ENCODE measurements at places on chromosomes 7 and 10.

GRCh38 chr10:122290833-122291532 is 19.9 kb downstream of the BTBD16 start:
- DNase-seq: no peak

DNA sequence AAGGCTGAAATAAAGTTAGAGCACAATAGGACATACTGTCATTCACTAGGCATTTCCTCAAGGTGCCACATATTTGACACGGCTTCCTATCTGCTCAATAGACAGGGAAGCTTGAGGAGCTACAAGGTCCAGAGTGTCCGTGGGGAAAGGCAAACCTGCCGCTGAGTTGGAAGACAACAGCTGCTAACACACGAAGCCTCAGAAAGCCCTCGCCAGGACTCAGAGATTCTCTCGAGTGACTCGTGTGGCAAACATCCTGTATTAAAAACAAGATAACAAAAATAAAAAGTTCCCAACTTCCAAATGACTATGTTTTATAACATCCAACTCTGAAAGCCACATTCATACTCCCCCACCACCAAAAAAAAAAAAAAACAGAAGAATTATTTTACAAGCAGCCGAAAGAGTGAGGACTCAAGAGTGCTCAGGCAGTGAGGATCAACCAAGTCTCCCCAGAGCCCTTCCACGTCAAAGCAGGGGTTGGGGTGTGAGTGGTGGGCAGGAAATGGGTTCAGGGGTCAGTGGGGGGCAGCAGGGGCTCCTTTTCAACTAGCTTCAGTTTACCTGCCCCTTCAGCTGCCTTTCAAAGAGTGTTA is 67.6 kb downstream of the STK17A start:
- DNase-seq: no peak

- no peak for DNase-seq
Observed at GRCh38 chr10:132175408-132175807, 11.3 kb upstream of the DPYSL4 start.

DNA sequence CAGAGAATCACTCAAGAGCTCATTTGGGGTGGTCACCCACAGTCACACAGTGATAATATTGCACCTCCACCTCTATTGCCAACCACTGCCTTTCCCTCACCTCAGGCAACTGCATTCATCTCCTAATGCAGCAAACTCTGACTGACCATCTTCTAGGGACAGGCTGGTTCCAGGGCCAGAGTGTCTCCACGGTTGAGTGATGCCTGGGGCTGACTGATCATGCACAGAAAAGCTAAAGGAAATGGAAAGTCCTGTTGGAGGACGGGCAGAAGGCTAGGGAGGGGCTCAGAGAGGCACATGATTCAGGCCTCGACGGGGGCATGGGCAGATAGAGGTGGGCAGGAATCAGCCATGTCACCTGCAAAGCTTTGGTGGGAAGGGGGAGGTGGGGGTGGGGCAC is 127.1 kb upstream of the TNS3 start:
- DNase-seq: no peak

- DNase-seq: no peak
Observed at GRCh38 chr10:13648425-13648824, 61.7 kb downstream of the PRPF18 start.

- no peak for DNase-seq
Observed at GRCh38 chr10:4008676-4009382, 223.8 kb upstream of the KLF6 start.

DNA sequence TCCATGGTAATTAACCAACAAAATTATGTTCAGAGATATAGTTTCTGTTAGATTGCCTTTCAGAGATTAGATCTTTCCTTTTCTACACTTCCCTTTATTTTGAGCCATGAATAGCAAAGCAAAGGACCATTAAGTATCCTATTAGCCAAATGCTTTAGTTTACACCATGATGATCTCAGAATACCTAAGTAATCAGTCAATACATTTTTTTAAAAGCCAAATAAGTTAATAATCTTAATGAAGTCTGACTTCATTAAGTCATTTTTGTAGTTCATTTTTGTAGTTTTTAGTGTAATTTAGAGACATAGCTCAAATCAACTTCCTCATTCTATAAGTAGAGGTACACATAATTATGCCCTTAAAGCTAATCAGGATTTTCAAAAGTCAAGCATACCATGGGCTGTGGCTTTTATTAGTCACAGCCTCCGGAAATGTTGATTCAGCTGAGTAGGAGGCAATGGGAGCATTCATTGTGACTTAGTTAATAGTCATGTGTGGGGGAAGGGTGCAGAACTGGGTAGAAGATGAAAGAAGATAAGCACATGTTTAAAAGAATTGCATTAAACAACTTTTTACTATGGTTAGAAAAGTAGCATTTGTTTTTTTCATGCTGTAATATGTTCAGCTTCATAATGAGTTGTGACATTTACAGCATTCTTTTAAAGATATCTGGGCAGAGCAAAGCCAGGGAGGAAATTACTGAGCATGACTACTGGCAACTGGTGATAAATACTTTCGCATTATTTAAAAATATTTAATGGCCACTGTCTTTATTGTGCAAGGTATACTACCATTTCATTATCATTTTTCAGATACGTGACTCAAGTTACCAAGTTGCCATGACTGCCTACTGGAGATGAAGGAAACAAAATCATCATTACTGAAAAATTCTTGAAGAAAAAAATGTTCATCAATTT is 57.3 kb upstream of the CCDC71L start:
- no peak for DNase-seq

- no peak for DNase-seq
Observed at GRCh38 chr10:114593240-114593792, 64.8 kb downstream of the ABLIM1 start.

DNA sequence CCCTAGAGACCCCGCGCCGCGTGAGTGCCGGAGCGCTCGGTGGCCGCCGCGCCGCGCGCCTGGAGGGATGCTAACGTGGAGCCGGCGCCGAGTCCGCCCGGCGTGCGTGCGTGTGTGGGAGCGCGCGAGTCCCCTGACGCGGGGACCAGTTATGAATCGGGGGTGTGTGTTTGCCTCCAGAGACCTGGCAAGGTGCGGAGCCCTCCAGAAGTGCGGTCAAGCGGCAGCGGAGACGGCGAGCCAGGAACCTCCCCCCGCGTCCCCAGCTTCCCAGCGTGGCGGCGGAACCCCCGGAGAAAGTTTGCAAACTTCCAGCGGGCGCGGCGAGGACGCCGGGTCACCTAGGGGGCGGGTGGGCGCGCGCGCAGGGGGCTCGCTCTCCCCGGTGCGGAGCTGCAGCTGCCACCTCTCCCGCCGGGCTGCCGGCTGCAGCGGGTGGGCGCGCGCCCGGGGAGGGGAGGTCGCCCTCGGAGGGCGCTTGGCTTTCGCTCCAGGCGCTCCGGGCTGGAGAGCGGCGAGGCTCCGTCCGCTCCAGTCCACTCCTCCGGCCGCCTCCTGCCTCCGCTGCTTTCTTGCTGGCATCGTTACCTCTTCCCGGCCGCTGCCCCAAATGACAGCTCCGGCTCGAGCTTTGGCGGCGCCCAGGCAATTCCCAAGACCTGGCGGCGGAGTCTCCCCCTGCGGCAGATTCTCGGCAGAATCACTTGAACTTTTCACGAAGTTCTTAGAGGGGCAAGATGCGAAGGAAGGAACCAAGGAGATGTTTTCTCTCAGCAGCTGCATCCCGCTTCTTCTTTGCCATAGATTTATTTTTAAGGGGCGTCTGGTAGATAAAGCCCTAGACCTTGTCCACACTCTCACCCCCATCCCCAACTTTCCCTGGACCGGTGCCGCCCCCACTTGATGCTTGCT is 2.3 kb upstream of the CREB5 start:
- no peak for DNase-seq

GRCh38 chr7:132386201-132386681 is 190.0 kb downstream of the PLXNA4 start:
- DNase-seq: no peak

DNA sequence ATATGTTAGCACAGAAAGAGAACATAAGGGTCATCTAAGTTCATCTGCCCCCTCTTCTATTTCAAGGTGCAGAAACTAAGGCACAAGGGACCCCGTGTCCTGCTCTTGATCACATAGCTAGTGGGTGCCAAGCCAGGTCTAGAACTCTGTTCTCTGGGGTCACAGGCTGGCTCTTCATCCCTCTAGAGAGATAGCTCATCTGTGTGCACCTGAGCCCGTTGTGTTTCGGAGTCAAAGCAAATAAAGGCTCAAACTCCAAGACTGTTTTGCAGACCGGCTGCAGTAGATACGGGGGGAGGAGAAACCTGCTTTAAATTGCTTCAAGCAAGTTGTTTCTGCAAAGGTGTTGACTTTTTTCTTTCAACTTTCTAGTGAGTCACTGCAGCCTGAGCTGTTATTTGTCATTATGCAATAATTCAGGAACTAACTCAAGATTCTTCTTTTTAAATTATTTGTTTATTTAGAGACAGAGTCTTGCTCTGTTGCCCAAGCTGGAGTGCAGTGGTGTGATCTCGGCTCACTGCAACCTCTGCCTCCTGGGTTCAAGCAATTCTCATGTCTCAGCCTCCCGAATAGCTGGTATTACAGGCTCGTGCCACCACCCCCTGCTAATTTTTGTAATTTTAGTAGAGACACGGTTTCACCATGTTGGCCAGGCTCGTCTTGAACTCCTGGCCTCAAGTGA is 6.5 kb downstream of the BLVRA start:
- DNase-seq: no peak

DNA sequence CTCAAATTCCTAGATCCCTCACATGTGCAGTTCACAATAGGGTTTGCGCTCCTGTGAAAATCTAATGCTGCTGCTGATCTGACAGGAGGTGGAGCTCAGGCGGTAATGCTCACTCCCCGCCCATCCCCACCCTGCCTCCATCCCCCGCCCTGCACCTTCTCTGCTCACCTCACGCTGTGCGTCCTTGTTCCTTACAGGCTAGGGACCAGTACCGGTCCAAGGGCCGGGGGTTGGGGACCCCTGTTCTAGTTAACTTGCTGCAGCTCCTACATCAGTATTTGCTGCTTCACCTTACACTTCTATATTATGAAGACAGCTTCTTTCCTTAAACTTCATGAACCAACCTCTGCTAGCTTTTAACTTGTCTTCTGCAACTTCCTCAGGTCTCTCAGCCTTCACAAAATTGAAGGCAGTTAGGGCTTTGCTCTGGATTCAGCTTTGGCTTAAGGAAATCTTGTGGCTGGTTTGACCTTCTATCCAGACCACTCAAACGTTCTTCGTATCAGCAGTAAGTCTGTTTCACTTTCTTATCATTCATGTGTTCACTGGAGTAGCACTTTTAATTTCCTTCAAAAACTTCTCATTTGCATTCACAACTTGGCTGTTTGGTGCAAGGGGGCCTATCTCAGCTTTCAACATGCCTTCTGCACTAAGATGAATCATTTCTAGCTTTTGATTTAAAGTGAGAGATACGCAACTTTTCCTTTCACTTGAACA is 1.7 kb upstream of the TNKS2 start:
- no peak for DNase-seq

- no peak for DNase-seq
Observed at GRCh38 chr10:118775478-118775877, 20.7 kb upstream of the CACUL1 start.

GRCh38 chr7:127751062-127751461 is 99.1 kb downstream of the SND1 start:
- DNase-seq: no peak

Measured in suprapubic skin (tissue), 4 donors.